ENCODE measurements at places on chromosomes 1 and 21.

DNA sequence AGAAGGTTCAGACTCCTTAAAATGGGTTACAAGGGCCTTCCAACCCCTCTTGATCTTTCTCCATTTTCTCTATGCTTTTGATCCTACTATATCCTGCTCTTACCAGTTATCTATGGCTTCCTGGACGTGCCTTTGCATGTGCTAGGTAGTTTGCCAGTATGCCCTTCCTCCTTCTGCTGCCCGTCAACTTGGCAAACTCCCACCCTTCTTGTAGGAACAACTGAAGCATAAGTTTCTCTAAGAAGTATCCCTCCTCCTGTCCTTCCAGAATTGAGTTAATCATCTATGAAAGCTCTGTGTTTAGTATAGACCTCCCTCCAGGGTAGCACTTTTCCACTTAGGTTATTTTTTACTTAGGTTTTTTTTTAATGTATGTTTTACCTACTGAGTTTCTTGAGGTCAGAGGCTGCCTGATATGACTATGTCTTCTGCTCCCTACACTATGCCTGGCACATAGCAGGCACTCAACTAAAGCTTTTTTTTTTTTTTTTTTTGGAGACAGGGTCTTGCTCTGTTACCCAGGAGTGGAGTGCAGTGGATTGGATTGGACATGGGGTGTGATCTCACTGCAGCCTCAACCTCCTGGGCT lies 10.0 kb upstream of the IGSF3 start:
- DNase-seq = no peak

- DNase-seq = no peak
Observed at GRCh38 chr1:96999191-96999590, 277.6 kb downstream of the PTBP2 start.

DNA sequence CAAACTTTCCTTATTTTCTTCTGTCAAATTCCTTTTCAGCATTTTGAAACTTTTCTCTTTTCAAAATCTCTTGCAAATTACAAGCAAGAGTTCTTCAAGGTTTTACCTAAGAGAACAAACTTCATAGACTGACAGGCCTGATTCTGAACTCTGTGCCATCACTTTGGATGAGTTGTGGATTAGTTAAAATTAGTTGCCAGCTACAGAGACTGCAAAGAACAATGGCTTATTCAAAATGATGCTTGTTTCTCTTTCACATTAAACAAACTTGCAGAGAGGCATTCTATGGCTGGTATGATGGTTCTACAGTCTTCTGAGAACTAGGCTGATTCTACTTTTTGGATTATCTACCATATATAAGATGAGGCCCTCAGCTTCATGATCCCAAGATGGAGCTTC lies 3.8 kb downstream of the LRRC8B start:
- no peak for DNase-seq

DNA sequence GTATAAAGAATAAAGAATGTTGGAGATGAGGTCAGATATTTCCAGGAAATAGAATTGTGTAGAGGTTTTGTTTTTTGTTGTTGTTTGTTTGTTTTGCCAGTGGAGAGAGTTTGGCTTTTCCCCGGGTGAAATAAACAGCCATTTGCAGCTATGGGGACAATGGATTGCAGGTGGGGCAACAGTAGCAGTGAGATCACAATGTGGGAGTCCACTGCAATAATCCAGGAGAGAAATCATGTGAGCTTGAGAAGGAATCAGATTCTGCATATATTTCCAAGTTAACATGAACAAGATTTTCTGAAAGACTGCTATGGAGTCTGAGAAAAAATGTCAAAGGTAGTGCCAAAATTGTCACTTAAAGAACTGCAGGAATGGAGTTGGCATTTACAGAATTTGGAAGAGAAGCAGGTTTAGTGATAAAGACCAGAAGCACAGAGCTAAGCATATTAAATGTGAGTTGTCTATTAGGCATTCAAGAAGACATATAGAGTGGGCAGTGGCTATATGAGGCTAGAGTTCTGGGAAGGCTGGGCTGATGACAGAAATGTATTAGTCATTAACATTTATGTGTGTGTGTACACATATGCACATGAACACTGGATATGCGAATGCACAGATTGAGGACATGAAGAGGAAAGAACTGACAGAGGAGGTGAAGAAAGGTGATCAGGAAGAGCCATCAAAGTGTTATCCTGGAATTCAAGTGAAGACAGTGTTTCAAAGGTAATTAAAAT lies 729.6 kb upstream of the PTBP2 start:
- no peak for DNase-seq

GRCh38 chr1:215595231-215595630 lies 28.1 kb downstream of the KCTD3 start:
- no peak for DNase-seq

- no peak for DNase-seq
Observed at GRCh38 chr1:221868593-221869303, 126.9 kb upstream of the DUSP10 start.
